ENCODE measurements at places on chromosomes 11 and 22. TPM values are rescaled to one million over a fixed set of nuclear protein-coding genes. Genes with fewer than 3 reads are reported as not detected.

The CALCB gene
- total RNA-seq, result not detected

The XNDC1N gene
- 5.6 TPM for total RNA-seq

The MS4A6A gene
- 128 TPM for total RNA-seq

The MUC5AC gene
- 0.37 TPM for total RNA-seq

The HEPHL1 gene
- total RNA-seq, result not detected

The RHOD gene
- 17.8 TPM for total RNA-seq

GRCh38 chr11:11848891-11849746 lies 7.3 kb downstream of the USP47 start:
- no peaks in the 10 kb centered on the region for H3K27me3 ChIP-seq
- no peak overlapping the region for H3K4me3 ChIP-seq
- H3K4me1 ChIP-seq, result peaks cover 32% of the 10 kb centered on the region
- H3K36me3 ChIP-seq, result no peaks in the 10 kb centered on the region

The OR8B2 gene
- total RNA-seq, result not detected

All from left lung (tissue), 14 donors.